ENCODE measurements at places on chromosomes 6 and 20.

- no peak for DNase-seq
Measured at GRCh38 chr6:85285114-85285513, 164.8 kb upstream of the NT5E start.

DNA sequence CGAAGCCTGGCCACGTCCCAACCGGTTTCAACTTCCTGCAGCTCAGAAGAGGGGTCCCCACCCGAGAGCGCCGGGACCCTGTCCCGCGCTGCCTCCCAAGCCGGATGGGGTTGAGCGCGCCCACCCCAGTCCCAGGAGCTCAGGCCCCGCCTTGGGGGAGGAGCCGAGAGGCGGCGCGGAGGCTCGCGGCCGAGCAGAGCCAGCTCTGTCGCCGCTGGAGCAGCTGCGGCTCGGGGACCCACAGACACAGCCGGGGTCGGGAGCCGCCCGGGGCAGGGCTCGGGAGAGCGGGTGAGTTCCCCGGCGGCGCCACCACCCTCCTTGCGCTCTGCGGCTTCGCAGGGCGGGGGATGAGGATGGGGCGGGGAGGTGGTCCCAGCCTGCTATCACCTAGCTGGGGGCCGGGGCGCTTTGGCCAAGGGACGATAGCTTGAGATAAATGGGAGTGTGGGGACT lies at the start of gene PPP1R16B:
TSS of gene PPP1R16B (plus strand) at position 196 of the 456 bp plus-strand sequence. CDS start 30,229 bp downstream, outside the sequence.
- DNase-seq: peak; percentile 21

DNA sequence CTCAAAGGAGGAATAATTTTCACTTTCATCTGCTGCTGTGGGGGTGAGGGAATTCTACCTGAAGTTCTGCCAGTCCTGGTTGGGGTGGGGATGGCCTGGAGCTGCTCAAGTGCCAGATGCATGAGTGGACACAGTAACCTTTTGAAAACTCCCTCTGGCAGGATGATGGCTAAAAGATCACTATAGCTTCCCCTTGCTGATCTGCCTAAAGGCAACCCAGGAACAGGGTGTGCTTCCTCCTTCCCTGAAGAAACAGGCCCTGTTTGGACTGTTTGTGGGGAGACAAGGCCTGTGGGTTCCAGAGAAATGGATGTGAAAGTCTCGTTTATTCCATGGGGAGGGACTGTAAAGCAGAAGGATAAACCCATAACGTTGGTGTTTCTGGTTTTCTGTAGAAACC lies 176.9 kb downstream of the DTNBP1 start:
- no peak for DNase-seq

DNA sequence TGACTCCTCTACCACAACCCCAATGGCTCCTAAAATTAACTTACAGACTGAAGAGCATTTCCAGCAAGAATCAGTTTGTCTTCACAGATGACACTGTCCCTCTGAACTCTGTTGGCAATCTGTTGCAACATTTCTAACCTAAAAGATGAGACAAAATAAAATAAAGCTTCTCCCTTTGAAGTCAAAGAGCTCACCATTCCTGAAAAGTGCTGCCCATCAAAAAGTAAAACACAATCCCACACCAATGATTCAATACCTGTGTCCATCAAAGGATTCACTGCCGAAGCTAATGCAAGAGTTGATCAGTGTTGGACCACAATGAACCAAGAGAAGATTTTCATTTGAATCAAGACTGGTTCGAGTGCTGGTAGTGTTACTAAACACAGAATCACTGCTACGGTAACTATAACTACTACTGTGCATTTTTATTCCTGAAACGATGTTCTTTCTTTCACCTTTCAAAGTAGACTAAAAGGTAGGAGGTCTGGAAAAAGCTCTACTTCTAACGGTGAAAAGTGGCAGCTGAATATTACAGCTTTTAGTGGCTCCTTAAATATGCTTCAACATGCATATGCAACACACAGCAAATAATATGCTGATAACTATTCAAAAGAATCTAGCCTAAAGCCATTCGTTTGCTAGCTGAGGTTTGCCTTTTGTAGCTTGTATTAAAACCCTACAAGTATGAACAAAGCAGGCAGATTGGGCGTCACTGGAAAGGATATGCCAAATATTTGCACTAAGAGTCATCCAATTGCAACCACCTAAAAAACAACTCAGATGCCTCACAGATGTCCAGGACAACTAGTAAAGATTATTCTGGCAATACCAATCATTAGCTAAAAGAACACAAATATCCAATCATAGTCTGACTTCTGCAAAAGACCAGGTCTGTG lies at the start of gene DST:
TSS of gene DST (minus strand) at position 524 of the 896 bp plus-strand sequence.
- DNase-seq: no peak

DNA sequence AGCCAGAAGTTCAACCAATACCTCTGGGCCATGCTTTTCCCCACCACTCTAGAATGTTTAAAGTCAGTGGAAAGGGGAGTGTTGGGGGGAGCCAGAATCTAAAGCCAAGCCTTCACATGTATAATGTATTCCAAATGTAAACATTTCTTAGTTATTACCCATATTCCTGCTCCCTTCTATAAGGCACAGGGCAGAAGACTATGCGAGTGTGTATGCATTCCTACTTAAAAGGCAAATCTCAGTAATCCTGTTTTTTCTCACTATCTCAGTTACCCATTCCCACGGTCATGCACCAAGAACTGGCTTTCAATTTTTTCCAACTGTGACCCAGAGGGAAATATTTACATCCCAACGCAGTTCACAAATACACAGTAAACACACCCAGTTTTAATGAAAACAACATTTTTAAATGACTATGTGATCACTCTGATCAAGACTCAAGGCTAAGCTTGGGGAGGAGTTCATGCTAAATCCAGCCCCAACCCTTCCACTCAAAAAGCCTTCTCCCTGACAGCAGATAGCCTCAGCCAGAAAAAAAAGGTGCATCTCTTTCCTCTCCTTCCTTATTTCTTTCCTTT lies 57.5 kb downstream of the EPB41L2 start:
- DNase-seq: no peak

DNA sequence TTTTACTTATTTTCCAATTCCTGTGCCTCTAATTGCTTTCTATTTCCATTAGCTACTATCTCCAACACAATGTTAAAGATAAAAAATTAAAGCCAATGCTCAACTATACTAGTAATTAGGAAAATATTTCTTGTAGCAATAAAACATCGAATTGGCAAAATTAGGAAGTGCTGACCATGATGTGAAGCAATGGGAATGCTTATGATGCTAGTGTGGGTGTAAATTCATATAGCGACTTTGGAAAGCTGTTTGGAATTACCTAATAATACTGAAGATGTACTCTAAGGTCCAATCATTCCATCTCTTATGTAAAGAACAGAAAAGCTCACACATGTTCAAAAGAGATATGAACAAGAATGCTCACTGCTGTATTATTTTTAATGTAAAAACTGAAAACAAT lies 78.2 kb downstream of the UBE3D start:
- no peak for DNase-seq

- no peak for DNase-seq
Measured at GRCh38 chr20:2402271-2402980, 21.7 kb downstream of the TGM6 start.

- no peak for DNase-seq
Measured at GRCh38 chr6:28927846-28928245, 4.1 kb upstream of the TRIM27 start.

GRCh38 chr6:40764726-40765125 lies 177.6 kb upstream of the LRFN2 start:
- no peak for DNase-seq

- DNase-seq: no peak
Measured at GRCh38 chr6:105359419-105360370, 43.2 kb downstream of the PREP start.

DNA sequence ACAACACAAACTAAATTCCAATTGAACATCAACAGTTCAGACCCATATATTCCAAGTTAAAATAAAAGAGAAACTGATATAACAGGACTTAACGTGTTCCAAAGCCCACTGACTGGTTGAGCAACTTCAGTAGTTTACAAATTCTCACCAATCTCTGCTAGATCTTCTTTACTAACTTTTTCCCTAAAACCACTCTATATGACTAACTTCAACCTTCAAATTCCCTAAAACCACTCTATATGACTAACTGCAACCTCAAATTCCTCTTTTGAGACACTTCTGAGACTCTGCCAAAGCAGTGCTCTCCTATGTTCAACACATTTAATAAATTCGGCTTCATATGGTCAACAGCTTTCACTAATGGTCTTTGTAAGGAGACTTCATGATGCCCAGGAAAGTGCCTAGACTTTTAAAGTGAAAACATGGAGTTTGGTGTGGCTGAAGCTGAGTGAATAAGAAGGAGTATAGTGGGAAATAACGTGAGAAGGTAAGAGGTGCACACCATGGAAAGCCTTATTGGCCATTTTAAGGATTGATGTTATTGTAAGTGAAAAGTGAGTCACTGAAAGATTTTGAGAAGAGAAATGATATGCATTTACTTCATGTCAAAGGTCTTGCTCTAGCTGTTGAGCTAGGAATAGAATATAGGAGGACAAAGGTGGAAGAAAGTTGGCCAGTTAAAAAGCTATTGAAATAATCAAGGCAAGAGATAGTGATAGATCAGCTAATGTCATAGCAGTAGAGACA lies 134.0 kb upstream of the HCRTR2 start:
- no peak for DNase-seq

DNA sequence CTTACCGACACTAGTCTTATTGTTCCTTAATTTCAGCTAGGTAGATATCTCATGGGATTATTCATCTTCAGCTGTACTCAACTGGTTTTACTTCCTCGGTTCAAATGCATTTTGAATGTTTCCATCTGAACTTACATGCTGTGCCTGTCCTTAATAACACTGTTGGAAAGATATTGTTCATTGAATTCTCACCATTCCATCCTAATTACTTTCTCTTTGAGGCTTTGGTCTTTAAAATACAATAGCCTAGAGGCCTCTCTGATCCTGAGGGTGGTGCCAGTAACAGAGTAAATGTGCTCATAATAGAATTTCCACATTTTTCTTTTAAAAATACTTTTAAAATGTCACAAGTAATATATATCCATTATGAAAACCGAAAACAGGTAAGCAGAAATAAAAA lies 54.0 kb downstream of the IL20RA start:
- DNase-seq: no peak

DNA sequence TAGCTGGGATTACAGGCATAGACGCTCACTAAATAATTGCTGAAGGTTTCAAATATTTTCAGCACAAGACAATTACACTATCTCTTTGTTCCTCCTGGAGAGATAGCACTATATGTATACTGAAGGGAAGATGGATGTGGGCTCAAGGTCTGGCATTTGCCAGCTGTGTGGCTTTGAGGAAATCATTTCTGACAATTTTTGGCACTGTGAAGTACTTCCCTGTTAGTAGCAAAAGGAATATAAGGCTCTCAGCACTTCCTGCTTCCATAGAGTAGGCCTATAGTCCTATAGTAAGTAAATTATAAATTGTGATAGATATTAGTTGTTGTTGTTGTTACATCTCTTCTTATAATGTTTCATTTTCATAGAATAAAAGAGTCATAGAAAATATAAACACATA lies 271.1 kb downstream of the SAMD5 start:
- no peak for DNase-seq

GRCh38 chr20:8525017-8525343 lies 392.9 kb downstream of the PLCB1 start:
- no peak for DNase-seq

DNA sequence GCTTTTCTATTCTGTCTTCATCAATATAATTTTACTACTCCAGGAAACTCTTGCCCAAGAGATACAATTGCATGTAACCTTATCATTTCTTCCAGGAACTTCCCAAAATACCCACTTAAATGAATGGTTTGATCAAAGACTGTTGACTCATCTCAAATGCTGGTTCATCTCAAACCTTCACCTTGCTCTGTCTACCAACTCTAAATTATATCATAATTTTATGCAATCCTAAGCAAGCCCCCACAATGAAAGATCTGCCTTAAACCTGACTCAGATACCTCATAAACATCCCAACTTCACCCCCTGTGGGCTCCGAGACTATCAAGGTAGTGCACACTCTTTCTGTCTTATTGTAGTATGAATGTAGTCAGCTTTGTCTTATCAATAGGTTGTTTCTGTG lies 65.5 kb upstream of the GCM1 start:
- DNase-seq: no peak

- no peak for DNase-seq
Measured at GRCh38 chr6:107266563-107266962, 151.2 kb upstream of the BEND3 start.

- no peak for DNase-seq
Measured at GRCh38 chr20:48984575-48985219, 61.4 kb upstream of the CSE1L start.

DNA sequence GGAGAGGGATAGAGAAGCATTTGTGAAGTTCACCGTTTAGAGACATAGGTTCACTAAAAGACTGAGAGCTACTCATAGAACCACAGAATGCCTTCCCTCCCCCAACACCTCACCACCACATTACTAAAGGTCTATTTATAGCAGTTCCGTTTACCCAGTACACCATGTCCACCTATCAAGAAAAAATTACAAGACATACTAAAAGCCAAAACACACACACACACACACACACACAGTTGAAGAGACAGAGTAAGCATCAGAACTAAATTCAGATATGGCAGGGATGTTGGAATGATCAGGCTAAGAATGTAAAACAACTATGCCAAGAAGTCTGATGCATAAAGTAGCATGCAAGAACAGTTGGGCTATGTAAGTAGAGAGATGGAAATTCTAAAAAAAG lies 52.3 kb downstream of the SLC22A3 start:
- no peak for DNase-seq

- no peak for DNase-seq
Measured at GRCh38 chr6:35059596-35060345, 81.4 kb downstream of the TCP11 start.

DNA sequence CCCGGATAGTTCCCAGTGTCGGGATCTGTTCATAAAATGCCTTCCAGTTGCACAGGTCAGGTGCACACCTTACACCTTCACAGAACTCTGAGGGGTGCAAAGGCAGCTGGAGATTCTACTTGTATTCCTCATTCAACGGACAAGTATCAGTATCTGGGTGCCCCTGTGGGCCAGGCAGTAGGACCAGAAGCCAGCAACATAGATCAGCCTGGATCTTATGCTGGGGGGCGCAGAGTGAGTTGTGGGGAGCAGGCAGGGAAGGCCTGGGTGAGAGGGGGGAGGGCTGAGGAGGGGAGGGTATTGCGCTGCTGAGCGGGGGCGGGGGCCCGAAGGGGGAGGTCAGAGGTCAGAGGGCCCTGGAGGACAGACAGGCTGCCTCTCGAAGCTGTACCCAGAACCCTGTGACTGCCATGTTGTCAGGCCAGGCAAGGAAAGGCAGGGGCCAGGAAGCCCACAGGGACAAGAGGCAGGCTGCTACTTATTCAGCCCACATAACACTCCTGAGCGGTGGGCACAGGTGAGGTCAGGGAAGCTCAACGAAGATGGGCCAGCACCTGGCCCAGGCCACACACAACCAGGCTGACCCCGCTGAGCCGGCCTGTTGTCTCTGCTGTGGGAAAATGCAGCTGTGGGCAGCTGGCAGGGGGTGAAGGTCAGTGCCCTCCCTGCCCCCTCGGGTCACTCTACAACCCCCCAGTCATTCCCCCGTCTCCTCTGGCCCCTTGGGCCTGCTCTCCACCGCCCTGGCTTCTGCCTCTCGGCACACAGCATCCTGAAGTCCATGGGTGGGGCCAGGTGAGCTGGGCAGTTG lies 1.1 kb downstream of the OPRL1 start:
- DNase-seq: no peak

- DNase-seq: no peak
Measured at GRCh38 chr6:123016431-123017103, 20.5 kb downstream of the CLVS2 start.

- no peak for DNase-seq
Measured at GRCh38 chr20:63807654-63808053, 23.4 kb downstream of the ZBTB46 start.

All from NCI-H2227 treated with DMSO at 0.1 percent for 48 hours (cell line).